ENCODE measurements at places on chromosomes 5 and 9.

DNA sequence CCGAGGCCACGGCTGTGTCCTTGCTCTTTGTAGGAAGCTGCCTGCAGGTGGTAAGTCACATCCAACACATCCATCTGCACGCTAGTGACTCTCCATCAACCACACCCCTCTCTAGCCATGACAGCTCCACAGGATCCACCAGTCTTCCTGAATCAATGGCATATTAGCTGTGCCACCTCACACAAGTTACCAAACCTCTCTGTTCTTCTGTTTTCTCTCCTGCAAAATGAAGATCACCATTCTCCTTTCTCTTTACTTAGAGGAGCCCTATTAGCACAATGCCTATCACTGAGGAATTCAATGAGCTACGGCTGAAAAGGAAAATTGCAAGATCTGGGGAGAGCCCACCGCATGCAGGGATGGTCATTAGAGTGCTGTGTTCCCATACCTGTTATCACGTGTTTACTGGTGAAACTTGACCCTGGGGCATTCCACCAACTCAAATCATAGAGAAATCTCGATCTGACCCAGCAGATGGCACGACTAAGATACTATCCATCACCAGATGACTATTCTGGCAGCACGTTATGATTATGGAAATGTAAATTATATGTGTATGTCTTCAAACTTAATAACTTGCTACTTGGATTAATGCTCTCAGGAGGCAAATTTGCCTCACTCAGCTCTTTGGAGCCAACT, 20.9 kb downstream of the WHRN start:
- DNase-seq = no peak

DNA sequence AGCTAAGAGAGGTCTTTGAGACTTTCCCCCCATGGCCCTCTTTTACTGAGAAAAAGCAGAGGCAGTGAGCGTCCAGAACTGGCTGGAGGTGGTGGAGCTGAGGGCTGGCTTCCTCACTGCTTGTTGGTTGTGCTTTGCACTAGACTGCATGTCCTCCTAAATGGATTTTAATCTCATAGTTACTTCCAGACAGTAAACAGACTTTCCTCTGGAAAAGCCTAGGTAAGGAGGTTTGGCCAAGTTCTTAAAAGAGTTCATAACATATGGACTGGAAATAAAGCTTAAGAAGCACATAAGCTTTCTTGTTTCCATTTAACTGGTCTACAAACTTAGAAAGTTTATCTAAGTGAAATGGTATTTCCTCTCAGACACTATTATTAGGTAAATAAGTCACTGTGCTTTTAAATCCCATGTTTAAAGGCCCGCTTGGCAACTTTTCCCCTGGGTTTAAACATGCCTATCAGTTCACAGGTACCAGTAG, 2.0 kb downstream of the ASPN start:
- no peak for DNase-seq

DNA sequence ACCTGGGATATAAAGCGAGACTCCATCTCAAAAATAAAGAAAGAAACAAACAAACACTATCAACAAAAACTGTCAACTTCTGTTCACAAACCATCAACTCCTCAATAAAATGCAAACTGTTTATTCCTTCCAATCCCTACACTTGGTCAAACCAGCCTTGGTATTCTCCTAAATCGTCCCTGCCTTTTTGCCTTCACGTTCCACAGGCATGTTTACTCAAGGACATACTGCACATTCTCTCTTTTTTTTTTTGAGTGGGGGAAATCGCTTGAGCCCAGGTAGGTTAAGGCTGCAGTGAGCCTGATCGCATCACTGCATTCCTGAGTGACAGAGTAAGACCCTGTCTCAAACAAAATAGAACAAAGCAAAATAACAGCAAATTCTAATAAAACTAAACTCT, 13.0 kb downstream of the UBAP2 start:
- DNase-seq = no peak

DNA sequence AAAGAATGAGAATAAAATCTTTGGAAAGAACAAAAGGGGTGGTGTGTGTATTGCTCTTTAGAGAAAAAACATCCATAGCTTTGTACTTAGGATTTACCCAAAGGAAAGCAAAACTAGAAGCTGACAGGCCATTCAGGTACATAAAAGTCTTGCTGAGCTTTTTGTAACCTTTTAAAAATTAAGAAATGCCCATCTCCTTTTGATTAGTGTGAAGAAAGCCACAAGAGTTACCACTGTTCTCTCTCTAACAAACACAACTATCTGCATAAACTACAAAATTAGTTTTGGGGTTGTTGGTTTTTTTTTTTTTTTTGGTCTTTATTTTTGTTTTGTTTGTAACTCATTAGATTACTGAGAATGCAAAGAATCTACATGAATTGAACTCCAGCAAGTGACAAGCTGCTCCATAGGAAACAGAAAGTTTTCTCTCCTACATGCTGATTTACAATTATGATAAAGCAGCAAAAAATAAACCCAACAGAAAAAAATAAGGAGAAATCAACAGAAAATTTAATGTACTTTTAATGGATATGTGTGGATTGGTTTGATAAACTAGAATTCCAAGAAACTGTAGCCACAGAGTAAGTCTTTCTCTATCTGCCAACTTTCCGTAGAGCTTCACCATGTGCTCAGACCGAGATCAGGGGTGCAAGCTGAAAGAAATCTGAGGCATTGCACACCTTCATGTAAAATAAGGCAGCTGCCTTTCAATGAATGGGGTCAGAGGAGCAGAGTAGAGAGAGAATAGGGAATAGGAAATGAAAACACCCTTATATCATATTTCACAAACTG, 12.3 kb downstream of the BAAT start:
- DNase-seq = no peak

DNA sequence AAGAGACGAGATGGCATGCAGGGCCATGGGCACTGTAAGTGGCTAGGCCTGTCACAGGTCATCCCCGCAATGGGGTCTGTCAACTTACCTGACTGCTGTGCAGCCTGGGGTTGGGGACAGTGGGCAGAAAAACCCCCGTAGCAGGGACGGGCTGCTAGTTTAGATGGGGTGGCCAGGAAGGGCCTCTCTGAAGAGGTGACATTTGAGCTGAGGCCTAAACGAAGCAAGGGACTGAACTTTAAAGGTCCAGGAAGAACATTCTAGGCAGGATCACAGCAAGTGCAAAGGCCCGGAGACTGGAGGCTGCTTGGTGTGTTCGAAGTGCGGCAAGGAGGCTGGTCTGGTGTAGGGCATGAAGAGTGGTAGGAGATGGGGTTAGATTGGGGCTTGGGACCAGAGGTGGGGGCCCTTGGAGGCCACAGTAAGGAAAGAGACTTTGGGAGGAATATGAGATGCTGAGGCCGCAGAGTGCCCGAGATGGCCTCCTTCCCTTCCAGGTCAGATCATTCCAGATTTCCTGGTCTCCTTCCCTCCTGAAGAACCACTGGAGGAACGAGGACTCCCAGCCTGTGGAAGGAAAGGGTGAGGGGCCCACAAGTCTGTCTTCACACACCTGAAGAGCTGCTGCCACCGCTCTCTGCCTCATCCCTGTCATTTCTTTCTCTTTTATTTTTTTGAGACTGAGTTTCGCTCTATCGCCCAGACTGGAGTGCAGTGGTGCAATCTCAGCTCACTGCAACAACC, 37.9 kb upstream of the SH3PXD2B start:
- no peak for DNase-seq

DNA sequence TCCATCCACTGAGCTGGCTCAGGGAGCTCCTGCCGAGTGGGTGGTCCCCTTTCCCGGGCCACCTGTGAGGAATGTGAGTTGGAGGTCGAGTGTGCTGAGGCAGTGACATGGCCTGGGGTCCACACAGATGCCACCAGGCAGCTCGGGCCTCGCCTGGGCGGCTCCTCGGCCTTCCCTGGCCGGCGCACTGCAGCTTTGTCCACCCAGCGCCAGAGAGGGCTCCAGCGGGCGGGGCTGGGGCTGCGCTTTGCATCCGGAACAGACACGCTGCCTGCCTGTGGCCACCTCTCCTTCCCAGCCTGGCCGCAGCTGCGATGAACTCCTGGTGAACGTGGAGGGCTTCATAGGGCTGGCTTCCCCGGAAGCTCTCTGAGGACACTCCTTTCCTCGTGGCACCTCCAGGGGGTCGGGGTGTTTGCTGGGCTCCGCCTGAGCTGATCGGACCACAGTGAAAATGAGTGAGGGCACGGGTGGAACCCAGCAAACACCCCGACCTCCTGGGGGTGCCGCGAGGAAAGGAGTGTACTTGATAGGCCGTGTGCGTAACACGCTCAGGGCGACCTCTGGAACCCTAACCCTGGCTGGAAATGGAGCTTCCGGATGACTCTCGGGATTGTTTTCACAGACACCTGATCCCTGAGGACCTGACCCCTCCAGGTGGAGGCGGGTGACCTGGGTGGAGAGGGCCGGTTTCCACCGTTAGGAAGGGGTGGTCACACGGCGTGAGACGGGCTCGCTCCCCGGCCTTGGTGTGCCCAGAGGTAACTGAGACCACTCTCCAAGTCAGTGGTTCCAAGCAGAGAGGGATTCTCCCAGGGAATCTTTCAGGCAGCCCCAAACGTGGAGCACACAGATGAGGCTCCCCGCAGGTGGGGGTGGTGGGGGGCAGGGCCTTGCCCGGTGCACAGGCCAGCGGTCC, 31.8 kb upstream of the RXRA start:
- no peak for DNase-seq

DNA sequence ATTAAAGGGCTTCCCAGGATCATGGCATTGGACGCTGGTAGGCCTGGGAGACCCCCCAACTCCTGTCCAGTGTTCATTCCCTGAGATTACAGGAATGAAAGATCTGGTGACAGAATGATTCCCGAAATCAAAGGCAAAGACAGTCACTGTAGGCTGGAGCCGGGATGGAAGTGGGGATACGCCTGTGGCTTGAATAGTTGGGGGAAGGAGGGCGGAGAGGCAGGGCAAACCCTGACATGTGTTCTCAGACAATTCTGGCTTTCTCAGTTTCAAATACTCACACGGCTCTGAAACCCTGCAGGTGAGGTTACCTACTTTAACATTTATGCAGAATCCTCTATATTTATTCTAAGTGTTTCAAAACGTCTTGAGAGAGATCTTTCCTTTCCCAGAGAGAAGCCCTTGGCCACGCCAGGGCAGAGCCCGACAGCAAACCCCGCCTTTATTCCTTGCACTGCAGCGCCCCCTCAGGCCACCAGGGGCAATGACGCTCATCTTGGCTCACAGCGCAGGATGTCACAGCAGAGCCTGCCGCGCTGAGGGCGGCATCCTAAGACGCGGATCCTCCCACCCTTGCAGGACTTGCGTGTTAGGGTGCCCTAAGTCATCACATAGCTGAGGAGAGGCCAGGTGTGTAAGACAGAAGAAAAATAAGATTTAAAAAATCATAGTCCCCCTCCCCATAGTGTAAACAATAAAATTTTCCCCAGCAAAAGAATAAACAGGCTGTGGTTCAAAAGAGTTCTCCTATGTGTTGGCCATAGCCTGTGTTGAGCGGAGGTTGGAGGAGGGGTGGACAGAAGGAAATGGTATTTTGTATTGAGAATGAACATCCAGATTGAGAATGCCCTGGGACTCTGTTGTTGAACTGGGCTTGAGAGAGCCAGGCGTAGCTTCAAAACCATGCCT, 284.5 kb downstream of the NTRK2 start:
- peak; percentile 68 for DNase-seq

DNA sequence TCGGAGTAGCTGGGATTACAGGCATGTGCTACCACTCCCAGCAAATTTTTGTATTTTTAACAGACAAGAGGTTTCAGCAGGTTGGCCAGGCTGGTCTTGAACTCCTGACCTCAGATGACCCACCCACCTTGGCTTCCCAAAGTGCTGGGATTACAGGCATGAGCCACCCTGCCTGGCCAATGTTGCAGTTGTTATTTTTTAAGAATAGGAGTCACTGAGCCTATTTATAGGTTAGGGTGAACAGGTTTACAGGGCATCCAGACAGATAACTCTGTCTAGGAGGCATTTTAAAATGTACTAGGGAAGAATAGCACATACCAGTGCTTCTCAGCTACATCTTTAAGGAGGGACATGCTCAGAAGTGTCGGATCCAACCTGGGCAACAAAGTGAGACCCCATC, 60.1 kb upstream of the BNC2 start:
- no peak for DNase-seq

DNA sequence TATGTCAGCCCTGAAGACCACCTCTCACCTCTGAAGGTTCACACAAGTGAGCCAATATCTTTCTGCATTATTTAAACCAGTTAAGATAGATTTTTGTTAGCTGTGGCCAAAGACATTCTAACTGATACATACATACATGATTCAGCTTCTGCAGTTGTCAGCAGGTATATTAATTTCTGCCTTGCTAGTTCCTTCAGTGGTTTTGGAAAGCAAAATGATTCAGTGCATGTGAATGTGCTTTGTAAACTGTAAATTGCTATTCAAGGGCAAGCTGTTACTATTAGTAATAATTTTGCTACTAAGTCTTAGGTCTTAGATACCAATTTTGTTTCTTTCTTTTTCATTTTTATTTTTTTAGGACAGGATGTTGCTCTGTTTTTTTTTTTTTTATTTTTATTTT, 89.2 kb upstream of the ERBIN start:
- no peak for DNase-seq

DNA sequence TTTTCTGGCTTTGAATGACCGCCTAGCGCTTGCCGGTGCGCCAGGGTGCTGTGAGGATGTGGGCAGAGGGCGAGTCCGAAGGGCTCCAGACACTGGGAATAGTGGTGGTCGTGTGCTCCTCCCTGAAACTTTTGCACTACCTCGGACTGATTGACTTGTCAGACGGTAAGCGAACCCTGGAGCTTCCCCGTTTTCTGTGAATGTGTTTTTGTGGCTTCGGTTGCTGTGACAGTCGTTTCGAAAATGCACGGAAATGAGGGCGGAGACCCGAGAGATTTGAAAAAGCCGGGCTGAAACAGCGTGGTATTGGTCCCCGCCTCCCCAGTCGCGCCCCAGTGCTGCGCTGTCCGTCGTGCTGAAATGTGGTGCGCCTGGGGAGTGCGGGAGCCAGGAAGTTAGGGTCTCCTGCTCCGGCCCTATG, 102.5 kb upstream of the GABRP start:
- DNase-seq = no peak

DNA sequence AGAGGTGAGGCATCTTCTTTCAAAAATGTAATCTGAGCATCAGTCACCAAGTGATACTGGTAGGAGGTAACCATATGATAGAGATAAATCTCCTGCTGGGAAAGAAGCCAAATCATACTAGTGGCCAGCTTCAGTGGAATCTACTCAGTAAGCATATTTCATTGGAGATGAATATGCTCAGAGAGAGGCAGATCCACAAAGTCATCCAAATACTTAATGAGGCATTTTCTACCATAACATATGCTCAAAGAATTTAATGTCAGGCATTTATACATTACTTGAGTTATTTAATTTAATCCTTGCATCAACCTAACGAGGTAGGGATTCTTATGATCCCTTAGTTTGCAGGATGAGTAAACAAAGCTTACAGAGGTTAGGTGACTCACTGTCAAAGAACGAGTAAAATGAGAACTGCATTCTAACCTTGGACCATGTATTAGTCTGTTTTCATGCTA, 50.9 kb upstream of the DMRTA1 start:
- no peak for DNase-seq

GRCh38 chr5:19751326-19751725, 236.7 kb downstream of the CDH18 start:
- DNase-seq = no peak

- DNase-seq = no peak
These were observed 36.7 kb downstream of the SARDH start for GRCh38 chr9:133701321-133701980.

- DNase-seq = no peak
These were observed 59.0 kb downstream of the MAP1B start for GRCh38 chr5:72166070-72166979.

Data from HuH-7 (cell line).